Liver (tissue), 10 donors: ENCODE measurements at places on chromosomes 6 and 20. TPM values are rescaled to one million over a fixed set of nuclear protein-coding genes. Genes with fewer than 3 reads are reported as not detected.

GRCh38 chr6:138596126-138596525 is 96.8 kb upstream of the NHSL1 start:
- H3K4me1 ChIP-seq: peaks cover 34% of the 10 kb centered on the region
- no peaks in the 10 kb centered on the region for H3K36me3 ChIP-seq
- no peaks in the 10 kb centered on the region for H3K27me3 ChIP-seq
- H3K27ac ChIP-seq: no peak overlapping the region

- no peaks in the 10 kb centered on the region for H3K27me3 ChIP-seq
- H3K4me3 ChIP-seq: no peak overlapping the region
- no peaks in the 10 kb centered on the region for H3K4me1 ChIP-seq
- no peak overlapping the region for H3K27ac ChIP-seq
- DNase-seq: no peak
Measured at GRCh38 chr6:79117752-79118151, 39.7 kb upstream of the PHIP start.

DNA sequence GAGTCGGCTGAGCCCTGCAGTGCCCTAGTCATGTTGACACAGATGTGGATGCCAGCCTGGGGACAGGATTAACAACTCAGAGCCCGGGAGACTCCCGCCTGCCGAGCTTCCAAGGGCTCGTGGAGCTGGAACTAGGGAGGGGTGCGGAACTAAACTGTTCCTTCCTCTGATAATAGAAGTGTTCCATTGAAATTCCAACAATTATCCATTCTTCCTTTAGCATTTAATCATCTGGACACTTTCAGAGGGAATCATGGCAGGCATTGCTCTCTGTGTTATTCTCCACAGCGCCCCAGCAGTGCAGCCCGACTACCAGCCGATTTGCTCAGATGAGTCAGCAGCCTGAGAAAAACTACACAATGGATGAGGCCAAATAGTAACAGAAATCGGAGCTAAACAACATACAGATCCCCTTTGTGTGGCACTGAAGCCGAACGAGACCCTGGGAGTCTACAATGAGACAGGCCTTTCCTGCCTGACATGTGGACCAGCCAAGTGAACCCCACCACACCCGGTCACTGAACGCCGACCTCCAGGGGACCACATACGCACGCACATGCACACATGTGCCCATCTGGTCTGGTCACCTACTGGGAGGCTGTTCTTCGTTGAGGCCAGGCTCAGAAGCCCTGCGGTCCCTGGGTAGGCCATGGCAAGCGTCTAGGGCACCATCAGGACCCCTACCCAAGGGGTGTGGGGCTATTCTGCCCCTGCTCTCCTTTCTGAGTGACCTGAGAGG is 238.4 kb upstream of the AFDN start:
- H3K36me3 ChIP-seq: no peaks in the 10 kb centered on the region
- H3K27ac ChIP-seq: no peak overlapping the region
- H3K4me3 ChIP-seq: no peak overlapping the region

DNA sequence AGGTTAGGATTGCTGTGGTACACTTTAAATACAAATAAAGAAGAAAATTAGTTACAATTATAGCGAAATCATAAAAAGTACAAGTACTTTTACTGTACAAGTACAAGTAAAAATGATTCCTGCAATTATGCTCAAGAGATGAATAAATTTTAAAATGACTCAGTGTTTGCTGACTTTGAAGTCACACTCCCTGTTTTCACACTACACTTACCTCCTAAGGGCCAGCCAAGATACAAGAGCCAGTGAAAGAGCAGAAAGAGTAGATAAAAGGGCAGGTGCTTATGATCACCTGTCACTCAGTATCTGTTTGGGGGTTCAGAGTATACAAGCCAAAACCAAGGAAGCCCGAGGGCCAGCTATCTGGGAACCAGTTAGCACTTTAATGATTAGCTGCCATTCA is 41.0 kb upstream of the COL21A1 start:
- H3K4me1 ChIP-seq: no peaks in the 10 kb centered on the region
- no peaks in the 10 kb centered on the region for H3K36me3 ChIP-seq
- no peak overlapping the region for H3K27ac ChIP-seq
- DNase-seq: no peak

GRCh38 chr6:128275030-128275429 is 245.4 kb downstream of the PTPRK start:
- no peak for DNase-seq
- no peaks in the 10 kb centered on the region for H3K27me3 ChIP-seq

GRCh38 chr6:75752365-75752764 is 3.3 kb downstream of the MYO6 start:
- no peaks in the 10 kb centered on the region for H3K27me3 ChIP-seq
- DNase-seq: no peak
- no peaks in the 10 kb centered on the region for H3K36me3 ChIP-seq
- H3K4me1 ChIP-seq: peaks cover 3% of the 10 kb centered on the region

DNA sequence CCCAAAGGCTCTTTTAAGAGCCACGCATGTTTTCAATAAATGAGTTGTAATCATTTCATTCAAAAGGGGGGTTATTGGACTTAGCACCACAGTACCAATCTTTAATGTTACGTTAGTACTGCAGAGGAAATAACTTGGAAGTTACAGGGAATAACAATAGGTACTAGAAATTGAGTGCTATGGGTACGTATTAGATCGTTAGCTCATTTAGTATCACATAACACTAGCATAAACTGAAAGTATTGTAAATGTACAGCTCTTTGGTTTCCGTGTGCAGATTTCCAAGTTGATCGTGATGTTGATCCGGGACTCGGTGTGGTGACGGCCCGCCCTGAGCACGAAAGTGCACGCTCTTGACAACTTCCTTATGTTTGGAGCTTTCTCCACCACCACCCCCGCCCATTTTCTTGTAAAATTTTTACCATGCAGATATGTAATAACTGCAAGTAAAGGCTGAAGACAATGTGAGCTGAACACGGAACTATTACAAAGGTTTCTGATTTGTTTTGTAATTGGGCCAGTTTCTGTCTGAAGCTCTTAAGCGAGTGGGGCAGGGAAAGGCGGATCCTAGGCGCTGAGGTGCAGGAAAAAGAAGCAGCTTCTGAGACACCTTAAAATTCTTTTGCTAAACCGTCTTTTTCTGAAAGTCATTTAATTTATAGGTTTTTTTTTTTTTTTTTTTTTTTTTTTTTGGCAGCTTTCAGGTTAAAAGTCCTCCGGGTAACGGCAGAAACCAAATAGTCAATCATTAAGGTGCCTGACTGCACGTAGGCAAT is 71.5 kb downstream of the HFE start:
- peaks cover 22% of the 10 kb centered on the region for H3K4me1 ChIP-seq
- no peaks in the 10 kb centered on the region for H3K36me3 ChIP-seq
- peak overlapping the region; percentile 89 for H3K27ac ChIP-seq

DNA sequence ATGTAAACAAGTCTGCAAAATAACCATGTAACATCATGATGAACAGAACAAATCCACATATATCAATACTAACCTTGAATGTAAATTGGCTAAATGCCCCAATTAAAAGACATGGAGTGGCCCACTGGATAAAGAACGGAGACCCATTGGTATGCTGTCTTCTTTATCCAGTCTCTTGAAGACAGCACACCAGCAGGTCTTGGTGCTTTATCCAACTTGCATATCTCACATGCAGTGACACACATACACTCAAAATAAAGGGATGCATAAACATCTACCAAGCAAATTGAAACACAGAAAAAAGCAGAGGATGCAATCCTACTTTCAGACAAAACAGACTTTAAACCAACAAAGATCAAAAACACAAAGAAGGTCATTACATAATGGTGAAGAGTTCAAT is 30.3 kb upstream of the EPB41L2 start:
- no peaks in the 10 kb centered on the region for H3K27me3 ChIP-seq
- H3K4me1 ChIP-seq: no peaks in the 10 kb centered on the region

- H3K4me1 ChIP-seq: no peaks in the 10 kb centered on the region
- H3K4me3 ChIP-seq: no peak overlapping the region
- H3K27me3 ChIP-seq: no peaks in the 10 kb centered on the region
- H3K27ac ChIP-seq: peak overlapping the region; percentile 87
Measured at GRCh38 chr6:165746331-165746730, 83.3 kb upstream of the PDE10A start.

- no peaks in the 10 kb centered on the region for H3K4me1 ChIP-seq
- peak; percentile 34 for DNase-seq
- no peaks in the 10 kb centered on the region for H3K27me3 ChIP-seq
- no peaks in the 10 kb centered on the region for H3K36me3 ChIP-seq
- no peak overlapping the region for H3K27ac ChIP-seq
Measured at GRCh38 chr6:47047479-47048407, 5.6 kb upstream of the ADGRF1 start.

DNA sequence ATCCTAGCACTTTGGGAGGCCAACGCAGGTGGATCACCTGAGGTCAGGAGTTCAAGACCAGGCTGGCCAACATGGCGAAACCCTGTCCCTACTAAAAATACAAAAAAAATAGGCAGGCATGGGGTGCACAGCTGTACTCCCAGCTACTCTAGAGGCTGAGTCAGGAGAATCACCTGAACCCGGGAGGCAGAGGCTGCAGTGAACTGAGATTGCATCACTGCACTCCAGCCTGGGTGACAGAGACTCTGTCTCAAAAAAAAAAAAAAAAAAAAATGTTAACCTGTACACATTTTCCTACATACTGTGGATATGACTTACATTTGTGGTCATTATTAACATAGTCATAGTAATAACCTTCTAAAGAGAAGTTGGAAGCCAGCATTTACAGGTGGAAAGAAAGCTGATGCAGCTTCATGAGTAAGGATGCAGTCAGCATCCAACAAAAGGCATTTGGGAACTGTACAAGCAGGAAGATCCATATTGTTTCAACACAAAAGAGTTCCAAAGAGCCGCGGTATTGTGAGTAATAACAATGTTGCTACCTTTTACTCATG is 186.2 kb downstream of the GPX5 start:
- no peak overlapping the region for H3K27ac ChIP-seq
- H3K27me3 ChIP-seq: no peaks in the 10 kb centered on the region
- H3K36me3 ChIP-seq: no peaks in the 10 kb centered on the region
- no peak for DNase-seq
- no peak overlapping the region for H3K4me3 ChIP-seq
- H3K4me1 ChIP-seq: no peaks in the 10 kb centered on the region

GRCh38 chr20:19901226-19901625 is 115.9 kb upstream of the NAA20 start:
- no peaks in the 10 kb centered on the region for H3K4me1 ChIP-seq
- no peak for DNase-seq
- H3K36me3 ChIP-seq: no peaks in the 10 kb centered on the region
- no peaks in the 10 kb centered on the region for H3K27me3 ChIP-seq

DNA sequence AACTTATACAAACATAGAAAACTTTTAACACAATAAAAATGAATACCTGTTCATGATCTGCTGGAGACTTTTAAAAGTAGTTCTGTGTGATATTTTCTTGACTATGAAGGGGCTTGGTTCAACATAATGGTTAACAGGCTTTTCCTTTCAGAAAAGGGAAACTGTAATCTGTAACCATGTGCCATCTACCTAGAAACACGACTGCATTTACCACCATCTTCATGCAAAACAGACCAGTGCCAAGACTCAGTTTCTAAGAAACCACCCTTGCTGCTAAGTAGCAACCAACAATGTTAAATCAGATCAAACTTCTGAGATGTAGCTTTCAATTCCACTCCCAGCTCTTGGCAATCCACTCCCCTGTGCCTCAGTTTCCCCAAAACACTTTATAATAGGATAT is 15.7 kb downstream of the STAU1 start:
- peaks cover 2% of the 10 kb centered on the region for H3K36me3 ChIP-seq
- no peak overlapping the region for H3K4me3 ChIP-seq
- H3K27ac ChIP-seq: no peak overlapping the region
- peaks cover 11% of the 10 kb centered on the region for H3K4me1 ChIP-seq
- DNase-seq: no peak
- H3K27me3 ChIP-seq: no peaks in the 10 kb centered on the region

- no peak overlapping the region for H3K4me3 ChIP-seq
- H3K4me1 ChIP-seq: peaks cover 17% of the 10 kb centered on the region
- H3K27me3 ChIP-seq: no peaks in the 10 kb centered on the region
- DNase-seq: no peak
- peaks cover 31% of the 10 kb centered on the region for H3K36me3 ChIP-seq
Measured at GRCh38 chr6:37441651-37442050, 8.6 kb downstream of the CMTR1 start.

- H3K27ac ChIP-seq: no peak overlapping the region
- no peak overlapping the region for H3K4me3 ChIP-seq
- H3K27me3 ChIP-seq: no peaks in the 10 kb centered on the region
Measured at GRCh38 chr6:5785249-5785648, 221.5 kb downstream of the NRN1 start.

GRCh38 chr20:33660685-33661058 is 1.5 kb upstream of the C20orf144 start:
- no peaks in the 10 kb centered on the region for H3K27me3 ChIP-seq
- no peak overlapping the region for H3K27ac ChIP-seq
- no peak overlapping the region for H3K4me3 ChIP-seq
- H3K4me1 ChIP-seq: peaks cover 5% of the 10 kb centered on the region
- H3K36me3 ChIP-seq: peaks cover 1% of the 10 kb centered on the region

GRCh38 chr20:9279918-9280401 is 211.1 kb downstream of the PLCB4 start:
- DNase-seq: no peak
- H3K27me3 ChIP-seq: peaks cover 2% of the 10 kb centered on the region
- H3K4me3 ChIP-seq: no peak overlapping the region
- H3K27ac ChIP-seq: no peak overlapping the region
- H3K36me3 ChIP-seq: no peaks in the 10 kb centered on the region
- H3K4me1 ChIP-seq: no peaks in the 10 kb centered on the region

DNA sequence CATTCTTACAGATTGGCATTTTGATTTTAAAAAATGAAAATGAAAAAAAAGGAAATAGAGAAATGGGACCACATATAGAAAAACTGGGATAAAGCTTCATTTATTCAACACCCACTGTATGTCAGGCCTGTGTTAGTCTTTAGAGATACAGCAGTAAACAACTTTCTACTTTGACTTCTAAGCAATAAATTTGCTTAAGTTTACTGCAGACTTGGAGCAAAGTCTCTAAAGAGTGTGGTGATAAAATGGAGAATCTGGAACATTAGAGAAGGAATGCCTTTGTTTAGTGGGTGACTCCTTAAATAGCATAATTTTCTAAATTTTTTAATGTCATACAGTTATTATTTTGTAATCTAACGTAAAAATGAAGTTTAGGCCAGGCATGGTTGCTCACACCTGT is 80.7 kb upstream of the CNKSR3 start:
- DNase-seq: no peak
- H3K27me3 ChIP-seq: no peaks in the 10 kb centered on the region
- peaks cover 7% of the 10 kb centered on the region for H3K4me1 ChIP-seq
- no peak overlapping the region for H3K27ac ChIP-seq
- no peak overlapping the region for H3K4me3 ChIP-seq

GRCh38 chr6:134707342-134708031 is 242.4 kb downstream of the ALDH8A1 start:
- H3K27ac ChIP-seq: no peak overlapping the region
- no peaks in the 10 kb centered on the region for H3K27me3 ChIP-seq
- no peak overlapping the region for H3K4me3 ChIP-seq
- H3K4me1 ChIP-seq: peaks cover 5% of the 10 kb centered on the region
- DNase-seq: no peak

DNA sequence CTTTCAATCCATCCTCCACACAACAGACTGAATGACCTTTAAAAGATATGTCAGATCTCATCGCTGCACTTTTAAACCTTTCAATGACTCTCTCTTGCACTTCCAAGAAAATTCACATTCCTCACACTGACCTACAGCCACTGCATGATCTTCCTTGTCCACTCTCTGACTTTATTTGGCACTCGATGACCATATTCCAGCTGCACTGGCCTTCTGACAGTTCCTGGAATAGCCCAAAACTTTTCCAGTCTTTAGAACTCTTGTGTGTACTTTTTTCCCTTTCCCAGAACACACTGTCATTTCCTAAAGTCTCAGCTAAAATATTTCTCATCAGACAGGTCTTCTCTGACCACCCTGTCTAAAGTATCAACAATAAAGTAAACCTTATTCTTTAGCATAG is 174.6 kb downstream of the ADGRG6 start:
- no peaks in the 10 kb centered on the region for H3K36me3 ChIP-seq
- H3K27me3 ChIP-seq: no peaks in the 10 kb centered on the region
- H3K27ac ChIP-seq: no peak overlapping the region
- no peak overlapping the region for H3K4me3 ChIP-seq

The DYNLT2 gene
- 0.89 TPM for total RNA-seq

The OR2B6 gene
- total RNA-seq: 0.19 TPM

The PABPC1L gene
- 21.0 TPM for total RNA-seq

The WFDC12 gene
- total RNA-seq: not detected

The CEP85L gene
- total RNA-seq: 2.9 TPM
